Stimulated activated CD4-positive, alpha-beta T cell treated with anti-CD3 and anti-CD28 coated beads, Interleukin-1b, Interleukin-23, amount 100 ng/mL, for 48 hours (primary cell): ENCODE measurements at places on chromosomes 6 and 20.

GRCh38 chr6:11093376-11093625 lies 333 bp upstream of the SMIM13 start:
- no peak for DNase-seq

- no peak for DNase-seq
Measured at GRCh38 chr6:107489636-107490565, at the start of gene SOBP. Gene SOBP (plus strand): TSS chr6:107490117. CDS start chr6:107490617, 500 bp downstream.

- no peak for DNase-seq
Measured at GRCh38 chr6:125354649-125355048, 52.9 kb upstream of the HDDC2 start.

- no peak for DNase-seq
Measured at GRCh38 chr6:39791311-39791710, 865 bp upstream of the DAAM2 start.

DNA sequence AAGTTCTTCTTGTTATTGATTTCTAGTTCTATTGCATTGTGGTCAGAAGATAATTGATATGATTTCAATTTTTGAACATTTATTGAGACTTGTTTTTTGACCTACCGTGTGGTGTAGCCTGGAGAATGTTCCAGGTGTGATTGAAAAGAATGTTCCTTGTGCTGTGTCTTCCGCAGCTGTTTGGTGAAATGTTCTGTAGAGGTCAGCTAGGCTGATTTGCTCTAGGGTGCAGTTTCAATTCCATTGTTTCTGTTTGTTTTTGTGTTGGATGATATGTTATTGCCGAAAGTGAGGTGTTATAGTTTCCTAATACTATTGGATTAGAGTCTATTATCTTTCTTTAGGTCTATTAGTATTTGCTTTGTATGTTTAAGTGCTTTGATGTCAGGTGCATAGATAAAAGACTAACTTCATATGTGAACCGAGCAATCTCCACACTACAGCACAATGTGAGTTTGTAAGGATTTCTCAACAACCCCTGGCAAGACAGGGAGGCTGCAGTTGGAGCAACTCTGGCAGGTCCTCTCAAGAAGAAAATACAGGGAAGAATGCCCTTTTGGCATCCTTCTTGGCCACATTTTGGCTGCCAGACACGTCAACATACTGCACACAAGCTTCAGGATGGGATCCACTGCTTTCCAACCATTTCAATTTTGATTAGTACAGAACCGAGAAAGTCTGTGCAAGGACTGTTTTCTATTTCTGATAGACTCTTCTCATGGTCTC lies 320.7 kb downstream of the RNF144B start:
- DNase-seq: no peak

DNA sequence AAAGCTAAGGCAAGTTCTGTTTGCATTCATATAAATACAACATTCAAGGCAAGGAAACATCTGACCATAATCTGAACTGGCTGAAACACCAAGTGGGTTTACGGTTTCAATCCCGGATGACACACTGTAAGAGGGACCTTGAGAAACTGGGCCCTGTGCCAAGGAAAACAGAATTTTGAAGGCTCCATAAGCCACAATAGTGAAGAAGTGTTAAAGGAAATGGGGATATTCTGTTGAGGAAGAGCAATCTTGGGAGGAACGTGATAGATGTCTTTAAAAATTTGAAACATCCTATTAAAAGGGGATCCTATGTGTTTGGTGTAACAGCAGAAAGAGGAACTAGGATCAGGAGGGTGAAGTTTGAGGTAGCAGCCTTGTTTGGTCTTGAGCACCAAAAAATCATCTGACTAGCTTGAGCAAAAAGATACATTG lies 82.4 kb upstream of the TAB2 start:
- DNase-seq: no peak

DNA sequence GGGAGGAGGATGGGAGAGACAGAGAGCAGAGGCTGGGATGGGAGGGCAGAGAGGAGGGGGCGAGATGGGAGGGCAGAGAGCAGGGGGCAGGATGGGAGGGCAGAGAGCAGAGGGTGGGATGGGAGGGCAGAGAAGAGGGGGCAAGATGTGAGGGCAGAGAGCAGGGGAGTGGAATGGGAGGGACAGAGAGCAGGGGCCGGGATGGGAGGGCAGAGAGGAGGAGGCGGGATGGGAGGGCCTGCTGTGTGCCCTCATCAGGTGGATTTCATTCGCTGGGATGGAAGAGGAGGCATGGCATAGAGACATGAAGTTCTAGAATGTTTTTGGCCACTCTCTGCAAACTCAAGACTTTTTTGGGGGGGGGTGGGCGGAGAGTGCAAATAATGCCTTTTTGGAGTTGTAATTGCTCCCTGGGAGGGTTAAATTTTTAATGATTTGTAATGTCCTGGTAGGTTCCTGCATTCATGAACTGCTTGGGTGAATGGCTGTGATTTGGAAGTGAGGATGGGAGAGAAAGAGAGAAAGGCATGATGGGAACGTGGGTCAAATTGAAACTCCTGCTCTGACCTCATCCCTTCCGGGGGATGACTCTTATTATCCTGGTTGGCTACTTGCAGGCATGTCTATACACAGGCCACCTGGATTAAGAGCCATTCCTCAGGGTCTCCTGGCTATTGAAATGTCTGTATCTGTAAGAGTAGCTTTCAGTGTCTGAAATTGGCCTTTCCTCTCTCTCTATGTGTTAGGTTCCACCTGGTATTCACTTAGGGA lies 162.4 kb upstream of the AGPAT4 start:
- DNase-seq: no peak

- DNase-seq: no peak
Measured at GRCh38 chr6:108959972-108960582, 111.9 kb downstream of the ARMC2 start.

GRCh38 chr20:17654649-17655285 lies 27.3 kb downstream of the RRBP1 start:
- DNase-seq: no peak

GRCh38 chr6:15132854-15133670 lies 112.8 kb upstream of the JARID2 start:
- DNase-seq: no peak

DNA sequence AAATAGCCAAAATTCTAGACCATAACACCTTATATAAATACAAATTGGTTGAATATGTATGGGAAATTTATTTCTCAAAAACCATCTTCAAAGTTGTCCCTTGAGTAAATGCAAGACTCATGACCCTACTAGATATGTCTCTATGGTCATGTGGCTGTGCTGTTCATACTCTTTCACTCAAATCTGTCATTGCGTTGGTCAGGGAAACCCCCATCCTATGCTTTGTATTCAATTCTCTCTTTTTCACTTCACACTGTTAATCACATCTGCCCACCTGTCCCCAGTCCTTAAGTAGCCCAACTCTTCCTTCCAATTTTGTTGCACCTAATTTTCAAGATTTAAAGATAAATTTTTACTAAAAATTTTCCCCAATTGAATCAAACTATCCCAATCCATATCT lies 51.0 kb downstream of the RPS12 start:
- no peak for DNase-seq

GRCh38 chr6:116465246-116465645 lies 4.1 kb downstream of the CALHM6 start:
- no peak for DNase-seq
